ENCODE measurements at places on chromosomes 7 and 10.

- DNase-seq = no peak
These were observed 28.0 kb downstream of the ABRAXAS2 start for GRCh38 chr10:124829447-124830115.

DNA sequence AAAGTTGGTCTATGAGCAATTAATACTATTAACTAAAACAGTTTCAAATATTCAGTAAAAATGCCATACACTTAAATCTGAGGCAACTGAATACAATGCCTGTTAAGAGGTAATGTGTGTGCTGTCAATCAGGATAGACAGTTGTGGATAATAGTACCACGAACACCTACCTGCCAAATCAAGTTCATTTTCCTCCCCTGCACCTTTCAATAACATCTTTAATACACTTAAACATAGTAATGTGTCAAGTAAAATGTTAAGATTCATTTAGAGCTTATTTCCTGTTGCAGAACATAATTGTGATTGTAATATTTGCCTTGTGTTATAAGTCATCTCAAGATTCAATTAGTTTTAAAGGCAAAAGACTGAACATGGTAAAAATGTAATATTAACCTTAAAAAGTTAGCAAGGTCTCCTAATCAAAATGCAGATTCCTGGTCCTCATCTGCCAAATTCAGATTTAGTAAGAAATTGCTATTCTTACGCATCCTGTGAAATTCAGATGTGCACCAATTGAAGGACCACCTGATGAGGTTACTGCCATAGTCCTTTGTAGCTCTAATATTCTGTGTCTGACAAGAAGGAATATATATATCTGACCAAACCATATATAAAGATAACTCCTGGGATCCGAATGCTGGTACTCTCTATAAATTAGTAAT, 37.1 kb downstream of the COL1A2 start:
- no peak for DNase-seq

- no peak for DNase-seq
These were observed 98.2 kb downstream of the TNS3 start for GRCh38 chr7:47483604-47484273.

GRCh38 chr10:105540381-105540780, 899.3 kb downstream of the SORCS3 start:
- DNase-seq = no peak

DNA sequence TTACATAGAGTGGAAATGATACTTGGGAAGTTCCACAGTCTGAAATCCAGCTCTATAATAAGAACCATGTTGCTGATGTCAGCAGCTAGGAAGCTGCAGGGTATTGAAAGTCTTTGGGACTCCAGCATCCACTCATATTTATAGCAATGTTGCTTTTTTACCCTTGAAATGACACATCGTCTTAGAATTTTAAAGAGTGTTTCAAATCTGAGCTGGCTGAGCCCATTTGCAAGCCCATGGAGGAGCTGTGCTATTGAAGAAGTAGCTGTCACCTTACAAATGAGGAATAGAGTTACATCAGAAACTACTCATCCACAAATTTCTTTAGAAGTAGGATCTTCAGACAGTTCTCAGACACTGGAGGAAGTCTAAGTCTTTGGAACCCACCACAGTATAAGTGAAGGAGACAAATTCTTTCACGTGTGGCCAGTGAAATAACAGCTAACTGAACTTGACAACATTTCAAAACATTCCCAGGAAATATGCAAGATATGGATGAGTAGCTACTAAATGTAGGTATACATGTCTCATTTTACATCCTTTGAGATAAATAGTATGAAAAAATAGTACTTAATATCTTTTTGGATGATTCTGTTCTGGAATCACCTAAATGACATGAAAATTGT, 203.6 kb downstream of the ZNF365 start:
- DNase-seq = no peak

- DNase-seq = no peak
These were observed 339.2 kb downstream of the LRMDA start for GRCh38 chr10:75770626-75771081.

Data from germinal center (tissue), 1 donor.